ENCODE measurements at places on chromosomes 12 and 14.

DNA sequence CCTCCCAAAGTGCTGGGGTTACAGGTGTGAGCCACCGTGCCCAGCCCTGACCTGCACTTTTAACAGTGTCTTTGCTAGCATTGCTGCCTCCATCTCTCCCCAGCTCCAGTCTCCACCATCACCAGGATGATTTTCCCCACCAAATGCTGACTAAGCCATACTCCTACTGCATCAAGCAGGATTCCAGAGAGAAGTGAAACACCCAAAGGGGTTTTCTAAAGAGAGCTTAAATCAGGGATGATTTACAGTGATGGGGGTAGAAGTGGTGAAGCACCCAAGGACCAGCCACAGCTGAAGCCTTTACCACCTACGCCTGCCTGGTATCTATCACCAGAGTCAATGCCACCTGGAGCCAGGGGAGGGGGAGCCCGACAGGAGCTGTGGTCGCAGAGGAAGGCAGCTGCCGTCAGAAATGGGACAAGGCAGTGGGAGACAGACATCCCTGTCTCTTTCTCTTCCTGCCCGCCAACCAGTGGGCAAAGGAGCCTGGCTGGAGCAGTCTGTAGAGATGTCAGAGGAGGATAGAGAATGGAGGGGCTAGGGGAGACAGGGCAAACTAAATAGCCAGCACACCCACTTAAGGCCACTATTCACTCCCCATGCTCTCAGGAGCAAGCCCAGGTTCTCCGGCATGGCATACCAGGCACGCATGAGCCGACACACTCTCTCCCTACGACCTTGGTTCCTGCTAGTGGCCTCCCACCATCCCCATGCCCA lies 22.4 kb upstream of the CD9 start:
- no peak for DNase-seq

DNA sequence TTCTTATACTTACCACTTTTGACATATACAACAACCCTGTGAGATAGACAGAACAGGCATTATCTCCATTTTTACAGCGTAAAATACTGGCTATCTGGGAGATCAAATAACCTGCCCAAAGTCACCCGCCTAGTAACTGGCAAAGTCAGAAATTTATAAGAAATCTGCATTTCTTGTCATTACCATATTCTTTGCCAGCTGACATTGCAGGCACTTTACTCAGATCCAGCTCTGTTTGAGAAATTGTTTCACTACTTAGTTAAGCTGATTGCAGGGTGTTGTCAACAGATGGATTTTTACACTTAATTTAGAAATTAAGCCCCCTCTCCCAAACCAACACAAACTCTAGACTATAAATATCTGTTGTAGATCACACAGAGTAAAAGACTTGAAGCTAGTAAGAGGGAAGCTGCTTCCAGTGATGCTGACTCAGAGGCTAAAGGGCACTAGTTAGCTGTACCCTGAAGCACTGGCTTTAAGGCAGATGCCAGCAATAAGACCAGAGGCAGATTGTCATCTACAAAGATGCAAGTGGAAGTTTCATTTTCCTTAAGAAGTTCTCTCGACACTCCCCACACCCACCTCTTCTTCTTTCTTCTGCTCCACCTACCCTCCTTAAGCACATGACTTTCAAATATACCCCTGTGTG lies 153.1 kb downstream of the ANO6 start:
- DNase-seq: no peak

- no peak for DNase-seq
These were observed 216.2 kb upstream of the PLEKHG7 start for GRCh38 chr12:92486443-92487137.

DNA sequence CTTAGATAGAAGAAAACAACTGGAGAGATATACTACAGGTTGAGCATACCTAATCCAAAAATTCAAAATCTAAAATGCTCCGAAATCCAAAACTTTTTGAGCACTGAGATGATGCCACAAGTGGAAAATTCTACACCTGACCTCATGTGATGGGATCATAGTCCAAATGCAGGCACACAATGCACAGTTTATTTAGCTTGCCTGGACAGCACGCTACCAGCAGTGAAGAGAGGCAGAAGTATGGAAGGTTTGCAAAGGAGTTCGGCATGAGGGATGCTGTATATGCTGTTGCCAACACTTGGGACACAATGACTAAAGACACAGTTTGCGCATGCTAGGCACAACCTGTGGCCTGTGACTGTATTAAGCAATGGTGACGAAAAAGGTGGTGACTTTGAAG lies 58.1 kb upstream of the CAND1 start:
- DNase-seq: no peak

- DNase-seq: no peak
These were observed 54.5 kb upstream of the AMN start for GRCh38 chr14:102867826-102868580.

GRCh38 chr12:9361879-9362326 lies 153.7 kb upstream of the PZP start:
- no peak for DNase-seq

DNA sequence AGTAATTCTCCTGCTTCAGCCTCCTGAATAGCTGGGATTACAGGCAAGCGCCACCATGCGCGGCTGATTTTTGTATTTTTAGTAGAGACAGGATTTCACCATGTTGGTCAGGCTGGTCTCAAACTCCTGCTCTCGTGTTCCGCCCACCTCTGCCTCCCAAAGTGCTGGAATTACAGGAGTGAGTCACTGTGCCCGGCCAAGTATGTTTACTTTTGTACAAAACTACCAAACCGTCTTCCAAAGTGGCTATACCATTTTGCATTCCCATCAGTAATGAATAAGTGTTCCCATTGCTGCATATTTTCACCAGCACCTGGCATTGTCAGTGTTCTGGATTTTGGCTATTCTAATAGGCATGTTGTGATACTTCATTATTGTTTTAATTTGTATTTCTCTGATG lies 8.4 kb upstream of the KRT6A start:
- no peak for DNase-seq

GRCh38 chr12:90304231-90304630 lies 595.6 kb upstream of the ATP2B1 start:
- no peak for DNase-seq

DNA sequence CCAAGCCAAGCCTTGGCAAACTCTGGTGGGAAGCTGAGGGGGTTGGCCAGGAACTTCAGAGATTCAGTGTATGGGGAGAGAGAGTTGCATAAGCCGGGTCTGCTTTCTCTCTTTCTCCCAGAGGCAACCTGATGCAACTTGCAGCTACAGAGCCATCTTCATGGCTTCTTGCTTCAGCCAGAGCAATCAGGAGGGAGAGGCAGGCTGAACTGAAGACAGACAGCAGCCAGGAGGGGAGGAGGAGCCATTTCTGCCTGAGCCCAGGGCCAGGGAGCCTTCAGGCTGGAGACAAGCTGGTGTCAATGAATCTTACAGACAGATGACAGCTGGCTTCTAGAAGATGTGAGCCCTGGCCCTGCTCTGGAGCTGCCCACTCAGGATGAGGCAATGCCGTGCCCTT lies 18.7 kb downstream of the NPC2 start:
- DNase-seq: no peak

- DNase-seq: no peak
These were observed 21.4 kb upstream of the IGF1 start for GRCh38 chr12:102501773-102502172.

DNA sequence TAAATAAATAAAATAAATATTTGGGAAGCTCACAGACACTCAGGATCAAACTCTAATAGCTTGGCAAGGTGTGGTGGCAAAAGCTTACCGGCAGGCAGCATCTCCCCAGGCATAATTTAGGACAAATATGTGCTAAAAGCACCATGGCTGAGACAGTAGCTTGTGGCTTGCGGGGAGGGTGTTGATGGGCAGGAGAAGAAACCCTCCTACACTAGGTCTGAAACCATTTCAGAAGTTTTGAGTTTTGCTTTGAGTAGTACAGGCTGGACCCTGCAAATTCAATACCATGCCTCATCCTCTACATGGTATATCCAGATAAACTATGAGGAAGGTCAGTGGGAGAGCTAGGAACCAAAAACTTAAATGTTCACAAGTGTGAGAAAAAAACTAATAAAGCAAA lies 33.1 kb downstream of the MAP3K9 start:
- no peak for DNase-seq

DNA sequence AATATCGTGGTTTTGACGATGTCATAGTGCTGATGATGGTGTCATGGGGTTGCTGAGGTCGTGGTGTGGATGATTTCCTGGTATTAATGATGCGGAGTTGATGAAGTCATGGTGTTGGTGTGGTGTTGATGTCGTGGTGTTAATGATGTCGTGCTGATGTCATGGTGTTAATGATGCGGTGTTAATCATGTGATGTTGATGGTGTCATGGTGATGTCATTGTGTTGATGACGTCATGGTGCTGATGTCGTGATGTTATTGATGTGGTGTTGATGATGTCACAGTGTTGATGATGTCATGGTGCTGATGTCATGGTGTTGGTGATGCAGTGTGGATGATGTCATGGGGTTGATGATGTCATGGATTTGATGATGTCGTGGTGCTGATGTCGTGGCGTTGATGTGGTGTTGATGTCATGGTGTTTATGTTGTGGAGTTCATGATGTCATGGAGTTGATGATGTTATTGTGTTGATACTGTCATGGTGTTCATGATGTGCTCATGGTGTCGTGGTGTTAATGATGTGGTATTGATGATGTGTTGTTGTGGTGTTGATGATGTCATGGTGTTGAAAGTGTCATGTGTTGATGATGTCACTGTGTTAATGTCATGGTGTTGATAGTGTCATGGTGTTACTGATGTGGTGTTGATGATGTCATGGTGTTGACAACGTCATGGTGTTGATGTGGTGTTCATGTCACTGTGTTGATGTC lies 48.5 kb upstream of the RIMBP2 start:
- DNase-seq: no peak

GRCh38 chr12:73220951-73221350 lies 948.8 kb downstream of the TRHDE start:
- no peak for DNase-seq

DNA sequence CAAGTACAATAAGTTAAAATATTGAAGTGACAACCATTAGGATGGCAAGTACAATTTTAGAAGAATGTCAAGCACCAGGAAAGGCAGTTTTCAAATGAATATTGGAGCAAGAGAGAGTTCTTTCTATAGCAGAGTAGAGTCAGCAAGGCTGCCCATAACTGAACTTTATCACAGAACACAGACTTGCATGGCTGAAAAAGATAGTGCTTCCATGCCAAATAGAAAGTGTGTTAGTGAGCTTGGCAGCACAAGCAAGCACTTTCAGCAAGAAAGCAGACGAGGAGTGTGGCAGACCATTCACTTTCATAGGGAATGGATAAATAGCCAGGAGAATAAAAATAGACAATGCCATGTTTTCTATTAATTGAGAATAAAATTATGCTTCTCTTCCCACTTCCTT lies 647.0 kb upstream of the MGAT4C start:
- DNase-seq: no peak

DNA sequence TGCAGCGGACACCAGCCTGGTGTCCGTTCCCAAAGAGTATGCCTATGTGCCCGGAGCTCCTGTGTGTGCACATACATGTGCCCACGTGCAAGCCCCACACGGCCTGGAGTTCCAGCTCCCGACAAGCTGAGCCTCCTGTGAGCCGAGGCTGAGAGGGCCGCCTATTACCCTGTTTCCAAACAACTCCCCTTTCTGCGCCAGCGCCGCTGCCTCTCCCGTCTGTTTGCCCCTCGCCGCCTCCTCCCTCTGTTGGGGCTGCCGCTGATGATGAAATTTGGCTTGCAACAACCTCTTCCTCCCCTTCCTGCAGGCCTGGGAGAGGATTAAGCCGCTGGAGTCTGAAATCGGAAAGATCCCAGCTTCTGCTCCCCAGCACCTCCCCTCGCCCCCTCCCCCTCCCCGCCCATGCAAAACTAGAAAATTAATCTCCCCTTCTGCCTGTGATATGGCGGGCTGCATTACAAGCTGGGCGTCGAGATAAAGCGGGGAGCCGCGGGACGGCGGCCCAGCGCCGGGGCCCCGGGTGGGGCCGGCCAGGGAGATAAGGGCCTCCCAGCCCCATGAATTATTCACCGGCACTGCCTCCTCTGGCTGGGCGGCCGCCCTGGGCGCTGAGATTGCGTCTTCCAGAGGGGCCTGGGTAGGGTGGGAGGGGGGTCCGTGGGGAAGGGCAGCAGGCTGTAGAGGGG lies 6.8 kb upstream of the ASIC1 start:
- no peak for DNase-seq

- DNase-seq: no peak
These were observed 123.0 kb downstream of the PLXNC1 start for GRCh38 chr12:94271351-94271750.

GRCh38 chr12:68185598-68185997 lies 26.1 kb upstream of the IFNG start:
- no peak for DNase-seq

DNA sequence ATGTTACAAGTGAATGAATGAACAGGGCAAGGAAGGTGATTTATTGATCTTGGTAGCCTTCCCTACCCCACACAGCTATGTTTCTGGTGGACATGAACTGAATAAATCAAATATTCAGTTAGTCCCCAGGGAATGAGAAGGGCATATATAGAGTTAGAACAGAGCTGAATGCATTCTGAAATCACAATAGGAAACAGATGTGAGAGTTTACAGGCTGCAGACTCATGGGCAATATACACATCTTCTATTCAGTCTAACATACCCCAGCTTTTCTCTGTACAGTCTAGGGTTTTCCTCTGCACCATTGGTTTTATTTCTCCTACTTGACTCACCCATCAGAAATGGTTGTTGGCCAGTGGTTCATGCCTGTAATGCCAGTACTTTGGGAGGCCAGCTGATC lies 7.3 kb upstream of the STX2 start:
- DNase-seq: no peak

DNA sequence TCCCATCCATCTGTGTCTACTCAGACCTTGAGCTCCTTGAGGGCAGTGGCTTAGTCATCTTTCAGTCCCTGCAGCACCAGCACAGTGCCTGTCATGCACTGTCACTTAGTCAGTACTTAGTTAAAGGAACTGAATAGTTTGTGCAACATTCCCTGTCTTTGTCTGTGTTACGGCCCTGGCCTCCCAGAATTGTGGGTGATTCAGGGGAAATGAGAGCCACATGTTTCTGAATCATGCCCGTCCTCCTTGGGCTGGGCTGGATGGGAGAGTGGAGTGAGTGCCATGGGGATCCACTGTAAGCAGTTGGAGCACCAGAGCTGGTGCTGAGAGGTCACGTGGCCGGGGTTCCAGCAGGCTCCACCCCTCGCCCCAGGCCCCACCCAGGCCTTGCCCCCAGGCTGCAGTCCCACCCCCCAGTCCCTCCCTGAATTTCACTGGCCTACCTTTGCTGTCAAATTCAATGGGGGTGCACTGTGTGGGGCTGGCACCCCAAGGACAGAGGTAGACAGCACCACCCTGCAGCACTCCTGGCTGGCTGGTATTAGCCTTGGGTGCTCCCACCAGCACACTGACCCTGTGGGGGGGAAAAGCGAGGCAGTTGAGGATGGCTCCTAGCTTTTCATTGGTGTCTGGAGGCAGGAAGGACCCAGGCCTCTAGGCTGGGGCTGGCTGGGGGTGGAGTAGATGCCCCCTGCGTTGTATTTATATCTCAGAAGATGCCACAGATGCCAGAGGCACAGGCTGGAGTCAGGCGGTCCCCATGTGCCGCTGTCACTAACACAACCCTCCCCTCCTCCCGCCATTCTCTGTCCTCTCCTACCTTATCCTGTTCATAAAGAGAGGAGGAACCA lies 7.5 kb downstream of the ITGA5 start:
- DNase-seq: no peak

GRCh38 chr14:55699131-55700057 lies 119.4 kb downstream of the KTN1 start:
- DNase-seq: no peak

Measured in neuronal stem cell (in vitro differentiated cells).